ENCODE measurements at places on chromosomes 12 and 14. TPM values are rescaled to one million over a fixed set of nuclear protein-coding genes. Genes with fewer than 3 reads are reported as not detected.

- DNase-seq = no peak
Observed at GRCh38 chr12:103640831-103641230, 53.8 kb downstream of the STAB2 start.

DNA sequence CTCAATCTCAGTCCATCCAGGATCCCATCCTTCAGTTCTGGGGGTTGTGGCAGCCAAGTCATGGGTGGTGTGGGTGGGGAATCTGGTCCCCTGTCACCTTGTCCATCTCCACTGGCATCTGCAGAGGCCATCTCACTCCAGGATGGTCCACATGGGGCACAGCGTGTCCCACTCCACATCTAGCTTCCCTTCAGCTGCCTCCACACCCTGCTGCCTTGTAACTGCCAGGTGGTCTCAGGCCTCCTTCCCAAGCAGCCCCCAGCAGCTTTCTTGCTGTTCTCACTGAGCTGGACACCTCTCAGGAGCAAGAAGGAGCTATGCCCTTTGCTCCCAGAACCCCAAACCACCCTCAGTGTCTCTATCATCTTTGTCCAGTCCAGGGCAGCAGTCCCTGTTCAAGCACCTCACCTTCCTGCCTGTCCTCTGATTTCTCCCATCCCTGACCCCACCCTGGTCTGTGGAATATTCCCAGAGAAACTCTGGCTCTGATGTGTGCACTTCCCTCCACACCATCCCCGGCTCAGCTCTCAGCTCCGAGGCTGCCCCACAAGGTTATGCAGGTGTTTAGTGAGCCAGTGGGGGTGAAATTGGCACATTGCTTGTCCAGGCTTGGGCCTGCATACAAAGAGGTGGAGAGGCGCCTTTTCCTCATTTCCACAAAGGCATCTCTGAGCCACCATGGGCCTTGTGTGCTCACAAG is 13.7 kb upstream of the DYNC1H1 start:
- DNase-seq = no peak

DNA sequence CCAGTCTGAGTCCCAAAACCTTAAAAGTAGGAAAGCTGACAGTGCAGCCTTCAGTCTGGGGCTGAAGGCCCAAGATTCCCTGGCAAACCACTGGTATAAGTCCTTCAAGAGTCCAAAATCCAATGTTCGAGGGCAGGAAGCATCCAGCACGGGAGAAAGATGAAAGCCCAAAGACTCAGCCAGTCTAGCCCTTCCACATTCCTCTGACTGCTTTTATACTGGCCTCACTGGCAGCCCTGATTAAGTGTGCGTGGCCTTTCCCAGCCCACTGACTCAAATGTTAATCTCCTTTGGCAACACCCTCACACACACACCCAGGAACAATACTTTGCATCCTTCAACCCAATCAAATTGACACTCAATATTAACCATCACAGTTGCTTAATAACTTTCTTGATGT is 372.1 kb upstream of the CCDC196 start:
- no peak for DNase-seq

DNA sequence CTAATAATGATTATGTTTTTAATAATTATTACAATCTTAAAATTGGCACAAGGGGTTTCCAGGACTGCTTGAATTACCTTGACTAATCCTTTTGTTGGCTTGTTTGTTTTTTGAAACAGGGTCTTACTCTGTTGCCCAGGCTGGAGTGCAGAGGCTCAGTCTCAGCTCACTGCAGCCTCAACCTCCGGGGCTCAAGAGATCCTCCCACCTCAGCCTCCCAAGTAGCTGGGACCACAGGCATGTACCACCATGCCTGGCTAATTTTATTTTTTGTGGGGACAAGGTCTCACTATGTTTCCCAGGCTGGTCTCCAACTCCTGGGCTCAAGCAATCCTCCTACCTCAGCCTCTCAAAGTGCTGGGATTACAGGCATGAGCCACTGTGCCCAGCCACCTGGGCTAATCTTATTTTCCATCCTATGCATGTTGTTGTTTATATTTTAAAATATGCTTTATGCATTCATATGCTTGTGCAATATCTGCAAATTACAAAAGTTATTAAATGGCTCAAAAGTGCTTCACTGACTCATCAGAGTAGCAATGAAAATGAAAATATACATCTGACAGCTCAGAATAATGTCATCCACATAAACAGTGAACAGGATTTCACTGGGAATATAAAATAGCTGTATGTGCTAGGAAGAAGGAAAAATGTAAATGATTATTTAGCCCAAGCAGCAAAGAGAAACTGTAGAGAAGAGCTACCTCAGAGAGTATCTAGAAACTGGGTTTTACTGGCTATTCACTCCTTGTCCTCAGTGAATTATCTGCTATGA is 24.8 kb upstream of the PLEKHG6 start:
- no peak for DNase-seq

DNA sequence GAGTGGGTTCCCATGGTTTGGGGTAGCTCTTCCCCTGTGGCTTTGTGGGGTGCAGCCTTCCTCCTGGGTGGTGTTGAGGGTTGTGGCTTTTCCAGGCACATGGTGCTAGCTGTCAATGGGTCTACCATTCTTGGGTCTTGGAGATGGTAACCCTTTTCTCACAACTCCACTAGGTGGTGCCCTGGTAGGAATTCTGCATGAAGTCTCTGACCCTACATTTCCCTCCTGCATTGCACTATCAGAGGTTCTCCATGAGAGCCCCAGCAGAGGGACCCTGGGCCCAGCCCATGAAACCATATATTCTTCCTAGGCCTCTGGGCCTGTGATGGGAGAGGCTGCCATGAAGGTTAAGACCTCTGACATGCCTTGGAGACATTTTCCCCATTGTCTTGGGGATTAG is 1093.3 kb downstream of the SLC16A7 start:
- no peak for DNase-seq

- DNase-seq = no peak
Observed at GRCh38 chr12:14364583-14365271, 755 bp upstream of the ATF7IP start.

GRCh38 chr12:31867292-31867691 is 91.9 kb upstream of the RESF1 start:
- DNase-seq = no peak

DNA sequence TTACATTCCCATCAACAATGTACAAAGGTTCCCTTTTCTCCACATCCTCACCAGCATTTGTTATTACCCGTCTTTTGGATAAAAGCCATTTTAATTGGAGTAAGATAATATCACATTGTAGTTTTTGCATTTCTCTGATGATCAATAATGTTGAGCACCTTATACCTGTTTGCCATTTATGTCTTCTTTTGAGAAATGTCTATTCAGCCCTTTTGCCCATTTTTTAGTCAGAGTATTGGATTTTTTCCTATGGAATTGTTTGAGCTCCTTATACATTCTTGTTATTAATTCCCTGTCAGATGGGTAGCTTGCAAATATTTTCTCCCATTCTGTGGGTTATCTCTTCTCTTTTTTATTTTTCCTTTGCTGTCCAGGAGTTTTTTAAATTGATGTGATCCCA is 10.7 kb upstream of the OR8S1 start:
- DNase-seq = no peak

GRCh38 chr12:96177013-96177412 is 17.2 kb upstream of the ELK3 start:
- DNase-seq = peak; percentile 63

- DNase-seq = no peak
Observed at GRCh38 chr12:12976366-12976765, 23.7 kb downstream of the HEBP1 start.

DNA sequence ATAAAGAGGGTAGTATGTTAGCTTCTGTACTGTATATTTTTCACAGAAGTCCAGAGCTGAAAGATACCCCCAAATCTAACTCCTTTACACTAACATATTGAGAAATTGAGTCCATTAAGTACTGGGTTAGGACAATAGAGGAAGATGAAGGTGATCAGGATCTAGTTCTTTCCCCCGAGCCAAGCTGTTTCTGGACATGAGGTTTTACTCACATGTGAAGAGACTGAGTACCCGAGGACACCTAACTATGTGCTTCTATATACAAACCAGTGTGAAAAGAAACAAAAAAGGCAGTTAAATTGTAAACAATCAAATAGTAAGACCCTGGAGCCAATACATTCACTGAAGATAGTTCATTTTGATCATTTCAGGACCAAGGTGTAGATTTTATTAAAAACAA is 3.8 kb upstream of the TRHDE start:
- no peak for DNase-seq

DNA sequence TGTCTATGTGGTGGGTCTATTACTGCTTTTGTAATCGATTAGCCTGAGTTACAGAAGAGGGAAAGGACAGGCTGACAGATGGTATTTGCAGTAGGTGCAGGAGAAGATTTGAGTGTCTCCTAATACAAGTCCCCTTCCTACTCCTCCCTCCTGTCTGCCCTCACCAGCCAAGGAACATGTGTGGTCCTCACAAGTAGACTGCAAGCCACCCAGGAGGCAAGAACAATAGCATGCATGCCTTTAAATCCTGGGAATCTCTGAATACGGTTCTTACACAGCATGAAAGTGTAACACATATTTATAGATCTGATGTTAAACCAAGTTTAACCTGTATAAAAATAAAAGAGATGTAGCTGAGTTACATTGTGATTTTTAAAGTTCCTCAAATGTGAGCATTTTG is 117.0 kb downstream of the PTCSC3 start:
- no peak for DNase-seq

GRCh38 chr14:81277096-81277495 is 56.3 kb upstream of the GTF2A1 start:
- DNase-seq = no peak

DNA sequence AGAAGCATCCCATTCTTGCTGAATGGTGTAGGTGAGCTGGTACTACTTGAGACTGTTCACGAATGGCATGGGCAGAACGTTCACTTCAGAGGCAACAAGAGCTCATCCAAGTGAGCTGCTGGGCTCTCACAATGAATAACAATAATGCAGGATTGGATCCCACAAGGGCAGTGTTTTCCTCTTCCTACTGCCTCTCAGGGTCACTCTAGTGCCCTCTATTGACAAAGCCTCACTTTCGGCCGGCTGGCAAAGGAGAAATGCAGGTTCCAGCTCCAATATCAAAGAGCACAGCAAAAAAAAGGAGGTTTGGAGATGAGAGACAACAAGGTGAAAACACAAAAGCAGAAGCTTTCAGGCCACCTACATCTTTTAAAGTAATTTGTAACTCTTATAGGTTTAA is 74.6 kb upstream of the MYF6 start:
- DNase-seq = no peak

GRCh38 chr12:16562435-16562834 is 43.5 kb downstream of the LMO3 start:
- DNase-seq = no peak

DNA sequence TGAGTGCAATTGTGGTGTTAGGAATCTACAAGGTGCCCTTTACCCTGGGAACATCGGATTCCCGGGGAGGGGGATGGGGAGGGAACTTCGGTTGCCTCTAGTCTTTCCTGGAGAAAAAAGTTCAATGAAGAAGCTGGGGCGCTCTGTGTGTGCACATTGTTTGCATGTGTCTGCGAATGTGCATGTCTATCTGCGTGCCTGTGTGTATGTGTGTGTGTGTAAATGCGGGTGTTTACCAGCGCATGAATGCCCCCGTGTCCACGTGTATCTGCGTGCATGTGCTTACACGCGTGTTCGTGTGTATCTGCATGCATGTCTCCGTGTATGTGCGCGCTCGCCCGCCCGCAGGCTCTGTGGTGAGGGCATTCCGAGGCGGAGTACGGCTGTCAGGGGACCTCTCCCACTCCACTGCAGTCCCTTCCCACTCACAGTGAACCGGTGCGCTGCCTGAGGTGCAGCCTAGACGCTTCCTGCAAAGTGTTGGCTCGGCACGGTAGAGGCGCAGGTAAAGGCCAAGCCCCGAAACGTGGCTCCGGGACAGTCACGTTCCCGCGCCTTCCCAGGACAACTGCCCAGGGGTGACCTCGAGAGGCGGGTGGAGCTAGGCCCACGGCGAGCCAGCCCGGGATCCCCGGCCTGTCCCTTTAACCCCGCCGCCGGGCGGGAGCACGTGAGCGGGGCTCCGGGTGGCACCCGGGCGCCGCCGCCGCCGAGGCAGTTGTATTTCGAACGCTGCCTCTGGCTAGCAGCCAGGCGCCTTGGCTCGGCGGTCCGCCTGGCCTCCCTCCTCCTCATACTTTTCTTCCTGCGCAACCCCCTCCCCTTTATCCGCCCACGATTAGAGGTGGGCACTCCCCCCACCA is 539 bp upstream of the HMGA2 start:
- no peak for DNase-seq

DNA sequence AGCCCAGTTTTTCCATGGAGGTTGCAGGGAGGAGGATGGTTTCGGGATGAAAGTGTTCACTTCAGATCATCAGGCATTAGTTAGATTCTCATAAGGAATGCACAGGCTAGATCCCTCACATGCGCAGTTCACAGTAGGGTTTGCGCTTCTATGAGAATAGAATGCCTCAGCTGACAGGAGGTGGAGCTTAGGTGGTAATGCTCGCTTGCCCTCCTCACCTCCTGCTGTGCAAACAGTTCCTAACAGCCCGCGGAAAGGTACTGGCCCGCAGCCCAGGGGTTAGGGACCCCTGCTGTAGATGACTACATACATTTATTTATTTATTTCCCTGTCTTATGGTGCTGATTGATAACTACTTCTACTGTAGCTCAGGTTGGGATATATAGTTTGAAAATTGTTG is 93.2 kb downstream of the FBXO33 start:
- DNase-seq = no peak

- DNase-seq = no peak
Observed at GRCh38 chr14:42877716-42878115, 1271.0 kb downstream of the LRFN5 start.

DNA sequence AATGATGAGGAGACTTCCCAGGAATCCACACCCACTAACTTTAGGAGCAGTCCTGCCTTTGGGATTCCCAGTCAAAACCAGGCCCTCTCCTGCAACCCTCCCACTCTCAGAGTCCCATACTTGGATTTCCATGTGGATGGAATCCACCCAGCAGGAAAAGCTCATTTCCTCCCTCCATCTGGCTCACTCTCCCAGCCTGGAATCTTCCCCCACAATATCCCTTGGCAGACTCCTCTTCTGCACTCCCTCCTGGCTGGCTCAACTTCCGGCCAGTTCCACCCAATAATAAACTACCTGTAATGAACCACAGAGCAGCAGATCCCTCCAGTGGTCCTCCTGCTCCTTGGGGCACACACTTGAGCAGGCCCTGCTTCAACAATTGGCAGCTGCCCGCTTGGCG is 102.8 kb upstream of the EGLN3 start:
- no peak for DNase-seq

DNA sequence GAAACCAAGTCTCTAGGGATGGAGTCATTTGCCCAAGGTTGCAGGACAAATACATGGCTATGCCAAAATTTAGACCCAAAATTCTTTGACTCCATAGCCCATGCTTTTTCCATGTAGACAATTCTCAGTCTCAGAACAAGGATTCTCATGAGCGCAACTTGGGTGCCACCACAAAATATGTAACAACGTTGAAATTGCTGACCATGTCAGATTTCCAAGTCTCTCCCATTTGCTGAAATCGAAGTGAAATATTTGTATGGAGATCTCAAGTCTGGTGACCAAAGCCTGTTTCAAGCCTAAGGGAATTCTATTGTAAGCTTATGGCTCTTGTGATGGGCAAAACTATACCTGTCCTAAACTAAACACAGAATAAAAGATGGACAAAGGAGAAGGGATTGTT is 333.5 kb downstream of the AEBP2 start:
- no peak for DNase-seq

- no peak for DNase-seq
Observed at GRCh38 chr12:90211017-90211416, 502.4 kb upstream of the ATP2B1 start.

Gene RTRAF
- total RNA-seq = 215 TPM

Gene TMEM229B
- total RNA-seq = 1.7 TPM

Gene PAX9
- total RNA-seq = not detected

Gene OR4E2
- total RNA-seq = not detected

Gene BAG5
- 33.8 TPM for total RNA-seq

Gene ACOT6
- total RNA-seq = not detected

Gene RPS6KA5
- total RNA-seq = 16.7 TPM

Gene CHGA
- not detected for total RNA-seq

Gene TMEM119
- total RNA-seq = 0.12 TPM

Data from activated T-helper 1 cell treated with anti-CD3 and anti-CD28 coated beads, Interleukin-12 subunit alpha, Interleukin-12 subunit beta, Interleukin-2, Interleukin-4 antibody, amounts not matched to agents 30 ng/mL and 10 ng/mL and 1 ng/mL, durations not matched to agents 14 hours and 24 hours and 36 hours (primary cell).